ENCODE measurements at places on chromosomes 6 and 20.

- DNase-seq: no peak
These were observed 52.5 kb downstream of the ALDH5A1 start for GRCh38 chr6:24547243-24547642.

- DNase-seq: no peak
These were observed 118.0 kb upstream of the CD93 start for GRCh38 chr20:23203951-23204730.

DNA sequence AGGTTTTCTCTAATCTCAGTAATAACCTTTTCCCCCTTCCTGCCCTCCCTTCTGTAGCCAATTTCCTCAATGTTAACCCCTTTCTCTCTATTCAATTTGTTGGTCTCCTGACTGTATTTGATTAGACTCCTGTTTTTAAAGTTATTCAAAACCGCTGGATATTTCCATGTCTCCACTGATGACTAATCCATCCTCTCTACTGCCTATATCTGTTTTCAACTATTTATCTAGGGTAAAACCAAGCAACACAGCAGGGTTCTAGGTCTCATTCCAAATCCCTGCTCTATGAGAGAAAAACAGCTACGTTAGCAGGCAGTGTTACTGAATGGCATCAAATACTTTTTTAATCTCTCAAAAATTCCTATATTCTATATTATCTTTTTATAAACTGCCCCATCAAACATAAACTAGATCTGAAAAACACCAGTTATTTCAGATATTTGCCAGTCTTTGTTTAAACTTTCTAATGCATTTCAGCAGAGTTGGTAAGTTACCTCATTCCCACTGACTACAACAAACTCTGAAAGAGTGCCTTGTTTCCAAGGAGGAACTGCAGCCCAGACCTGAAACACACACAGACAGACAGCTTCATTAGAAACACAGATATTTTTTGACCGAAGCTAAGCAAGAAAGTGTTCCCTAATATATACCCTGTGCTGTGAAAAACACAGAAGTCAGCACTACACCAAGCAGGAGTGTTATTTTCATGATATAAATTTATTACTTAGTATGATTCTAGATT is 8.2 kb downstream of the RTN4IP1 start:
- DNase-seq: no peak

DNA sequence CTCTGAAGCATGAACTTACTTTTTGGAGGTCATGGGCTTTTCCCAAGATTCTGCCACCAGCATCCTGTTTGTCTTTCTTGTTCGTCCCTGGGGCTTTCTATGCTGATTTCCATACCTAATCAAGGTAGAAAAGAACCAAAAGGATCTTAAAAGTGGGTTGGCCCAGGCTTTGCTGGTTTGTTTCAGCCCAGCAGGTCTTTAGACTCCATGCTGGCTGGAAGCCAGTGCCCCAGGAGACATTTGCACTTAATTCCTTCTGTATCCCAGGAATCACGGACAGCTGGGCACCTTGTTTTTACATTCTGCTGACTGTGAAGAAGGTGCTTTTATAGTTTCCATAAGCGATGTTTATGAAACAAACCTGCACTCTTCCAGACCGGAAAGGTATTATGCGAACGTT is 195.9 kb downstream of the CDH4 start:
- no peak for DNase-seq

- peak; percentile 94 for DNase-seq
These were observed 25.4 kb upstream of the ASIP start for GRCh38 chr20:34215711-34216381.

DNA sequence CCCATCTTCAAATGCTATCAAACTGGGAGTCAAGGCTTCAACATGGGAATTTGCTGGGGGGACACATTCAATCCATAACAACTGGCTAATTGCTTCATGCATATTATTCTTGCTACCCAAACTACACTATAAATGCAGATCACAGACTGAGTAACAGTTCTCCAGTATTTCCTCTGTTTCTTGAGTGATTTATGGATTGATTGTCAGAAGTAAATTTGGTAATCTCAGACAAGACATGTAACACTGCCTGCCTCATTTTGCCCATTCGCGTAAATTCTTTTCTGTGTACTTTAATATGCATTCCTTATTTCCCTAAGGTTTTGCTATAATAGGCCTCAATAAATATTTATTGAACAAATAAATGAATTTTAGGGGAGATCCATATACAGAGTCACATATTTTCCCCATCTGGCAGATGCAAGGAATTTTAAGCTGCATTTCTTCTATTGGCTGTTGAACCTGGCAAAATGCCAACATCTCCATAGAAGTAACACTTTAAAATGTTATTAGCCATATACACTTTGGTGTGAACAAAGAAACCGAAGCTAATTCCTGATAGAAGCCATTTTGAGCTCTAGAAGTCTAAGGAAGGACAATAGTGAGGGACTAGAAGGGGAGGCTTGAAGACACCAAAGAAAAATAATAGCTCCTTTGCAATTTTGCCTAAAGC is 98.2 kb downstream of the QRSL1 start:
- DNase-seq: no peak

DNA sequence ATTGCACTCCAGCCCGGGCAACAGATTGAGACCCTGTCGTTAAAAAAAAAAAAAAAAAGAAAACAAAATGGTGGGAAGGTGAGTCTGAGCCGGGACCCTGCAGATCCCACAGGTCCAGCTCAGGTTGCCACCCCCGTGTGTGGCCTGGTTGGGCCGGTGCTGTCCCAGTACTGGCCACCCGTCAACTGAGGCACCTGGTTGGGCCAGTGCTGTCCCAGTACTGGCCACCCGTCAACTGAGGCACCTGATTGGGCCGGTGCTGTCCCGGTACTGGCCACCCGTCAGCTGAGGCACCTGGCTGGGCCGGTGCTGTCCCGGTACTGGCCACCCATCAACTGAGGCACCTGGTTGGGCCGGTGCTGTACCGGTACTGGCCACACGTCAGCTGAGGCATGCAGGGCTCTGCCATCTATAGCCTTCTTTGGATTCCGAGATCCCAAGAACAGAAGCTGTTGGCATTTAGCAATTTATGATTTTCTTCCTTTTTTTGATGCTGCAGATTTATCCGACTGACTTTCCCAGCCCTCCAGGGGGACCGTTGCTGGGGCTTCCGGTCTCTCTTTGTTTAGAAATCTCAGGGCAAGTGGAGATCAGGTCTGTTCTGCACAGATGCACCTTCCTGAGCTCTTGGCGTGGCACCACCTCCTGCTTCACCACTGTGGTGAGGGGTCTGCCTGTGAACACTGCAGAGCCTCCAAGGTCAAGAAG is 113.8 kb downstream of the SYCP2 start:
- DNase-seq: no peak

GRCh38 chr6:77879527-77879926 is 226.7 kb downstream of the MEI4 start:
- DNase-seq: no peak

DNA sequence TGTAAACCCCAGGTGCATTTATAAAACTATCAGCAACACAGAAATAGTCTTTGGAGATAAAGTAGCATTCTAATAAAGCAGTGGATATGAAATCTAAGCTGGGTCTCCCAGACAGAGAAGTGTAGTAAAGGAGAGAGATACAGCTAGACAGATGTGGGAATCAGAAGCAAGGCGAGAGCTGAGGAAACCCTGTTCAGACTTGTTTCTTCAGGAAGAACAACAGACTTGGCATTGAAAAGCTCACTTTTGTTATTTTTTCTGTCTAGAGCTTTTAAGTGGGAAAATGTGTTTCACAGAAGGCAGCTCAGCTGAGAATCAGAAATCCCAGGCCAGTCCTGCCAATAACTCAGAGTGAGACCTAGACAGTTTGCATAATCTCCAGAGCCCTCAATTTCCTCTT is 52.9 kb downstream of the SLC35B3 start:
- no peak for DNase-seq

- no peak for DNase-seq
These were observed 110.2 kb upstream of the ZNF184 start for GRCh38 chr6:27582928-27583725.

- no peak for DNase-seq
These were observed 176.7 kb upstream of the COL21A1 start for GRCh38 chr6:56424064-56424463.

DNA sequence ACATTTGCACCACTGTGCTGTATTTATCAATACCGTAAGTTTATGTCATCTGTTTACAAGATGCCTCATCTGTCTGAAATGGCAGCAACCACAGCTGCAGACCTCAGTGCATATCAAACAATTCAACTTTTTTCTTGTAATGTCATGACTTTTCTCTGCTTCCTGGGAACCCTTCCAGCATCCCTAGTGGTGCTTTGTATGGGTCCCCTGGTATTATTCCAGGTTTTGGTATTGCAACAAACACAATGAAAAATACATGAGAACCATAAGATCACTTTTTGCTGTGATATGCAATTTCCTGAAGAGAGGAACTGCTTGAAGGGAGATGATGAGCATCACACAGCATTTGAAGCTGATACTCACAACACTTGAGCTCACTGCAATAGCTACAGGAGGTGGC is 12.0 kb upstream of the TXNDC5 start:
- no peak for DNase-seq

- DNase-seq: peak; percentile 10
These were observed 136.3 kb upstream of the BACH2 start for GRCh38 chr6:90432937-90433336.

GRCh38 chr6:3088446-3088845 is 20.2 kb downstream of the RIPK1 start:
- DNase-seq: no peak

- no peak for DNase-seq
These were observed 85.7 kb downstream of the RFPL4B start for GRCh38 chr6:112432853-112433252.

DNA sequence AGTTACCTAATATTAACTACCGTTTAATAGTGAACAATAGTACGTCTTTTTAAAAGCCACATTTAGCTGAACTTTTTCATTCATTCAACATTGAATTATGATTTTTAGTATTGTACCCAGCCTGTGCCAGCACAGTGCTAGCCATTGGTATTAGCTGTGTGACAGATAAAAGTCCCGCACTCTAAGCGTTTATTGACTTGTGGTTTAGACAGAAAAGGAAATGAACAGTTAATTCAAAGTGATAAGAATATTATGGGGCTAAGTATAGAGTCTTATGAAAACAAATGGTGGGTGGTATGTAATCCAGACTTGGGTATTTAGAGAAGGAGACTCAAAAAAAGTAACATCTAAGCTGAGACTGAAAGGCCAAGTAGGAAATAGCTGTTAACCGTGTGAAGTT is 202.3 kb downstream of the RPS12 start:
- DNase-seq: no peak

GRCh38 chr20:57266291-57267157 is at the start of gene BMP7:
BMP7 (minus strand) TSS chr20:57266641; CDS start chr20:57266122, 519 bp downstream.
- DNase-seq: no peak

GRCh38 chr6:45850378-45851033 is 165.2 kb downstream of the CLIC5 start:
- DNase-seq: no peak

GRCh38 chr6:76587271-76587670 is 514.8 kb upstream of the IMPG1 start:
- DNase-seq: no peak

- DNase-seq: no peak
These were observed 198.8 kb upstream of the CDYL start for GRCh38 chr6:4577406-4577805.

GRCh38 chr6:35733633-35734032 is 3.2 kb upstream of the ARMC12 start:
- DNase-seq: no peak

GRCh38 chr20:23340524-23340923 is 10.1 kb upstream of the NXT1 start:
- DNase-seq: no peak

DNA sequence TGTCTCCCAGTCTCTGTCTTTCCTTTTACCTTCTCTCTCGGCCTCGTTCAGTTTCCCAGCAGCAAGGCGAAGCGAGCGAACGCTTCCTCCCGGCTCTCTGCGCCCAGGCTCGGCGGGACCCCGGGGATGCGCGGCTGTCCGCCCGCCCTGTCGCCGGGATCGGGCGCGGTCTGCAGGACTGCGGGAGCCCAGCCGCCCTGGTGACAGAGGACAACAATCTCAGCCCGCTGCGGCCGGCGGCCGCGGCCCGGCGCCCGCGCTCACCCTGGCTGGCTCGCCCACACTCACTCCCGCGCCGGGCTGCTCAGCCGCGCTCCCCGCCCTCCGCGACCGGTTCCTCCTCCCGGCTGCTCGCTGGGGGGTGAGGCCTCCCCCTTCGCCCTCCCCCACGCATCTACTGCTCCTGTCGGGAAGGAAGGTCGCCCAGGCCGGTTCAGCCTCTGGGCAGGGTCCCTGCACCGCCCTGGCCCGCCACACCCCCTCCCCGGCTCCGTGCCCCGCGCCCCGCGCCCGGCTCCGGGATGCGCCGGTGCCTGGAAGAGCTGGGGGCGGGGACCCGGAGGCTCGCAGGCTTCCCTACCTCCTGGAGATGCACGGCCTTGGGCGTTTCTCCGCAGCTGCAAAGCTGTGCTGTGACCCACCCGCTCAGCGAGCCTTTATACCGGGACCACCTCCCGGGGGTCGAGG is 410 bp downstream of the SYNE1 start:
- no peak for DNase-seq

DNA sequence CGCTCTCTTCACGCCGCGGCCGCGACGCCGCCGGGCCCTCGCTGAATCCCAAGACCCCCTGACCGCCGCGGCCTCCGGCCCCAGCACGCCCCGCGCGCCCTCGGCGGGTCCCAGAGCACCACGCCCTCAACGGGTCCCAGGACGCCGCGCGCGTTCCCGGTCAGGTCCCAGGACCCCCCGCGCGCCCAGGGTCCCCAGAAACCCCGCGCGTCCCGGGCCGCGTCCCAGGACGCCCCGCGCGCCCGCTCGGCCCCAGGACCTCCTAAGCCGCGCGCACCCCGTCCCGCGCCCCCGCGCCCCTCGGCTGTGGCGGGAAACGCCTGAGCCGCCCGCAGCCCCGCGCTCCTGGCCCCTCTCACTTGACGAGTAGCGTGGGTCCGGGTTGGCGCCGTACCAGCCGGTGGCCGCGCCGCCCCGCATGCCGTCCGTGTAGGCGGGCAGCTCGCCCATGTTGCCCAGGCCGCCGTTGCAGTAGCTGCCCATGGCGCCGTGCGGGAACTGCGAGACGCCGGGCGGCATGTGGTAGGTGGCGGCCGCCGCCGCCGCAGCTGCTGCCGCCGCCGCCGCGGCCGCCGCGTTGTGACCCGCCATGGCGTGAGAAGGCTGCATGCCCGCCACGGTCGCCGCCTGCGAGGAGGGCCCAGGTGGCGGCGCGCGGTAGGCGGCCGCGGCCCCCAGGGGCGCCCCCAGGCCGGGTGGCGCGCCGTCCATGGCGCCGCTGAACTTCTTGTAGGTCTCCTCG is 556 bp downstream of the NKX2-4 start:
- DNase-seq: no peak

DNA sequence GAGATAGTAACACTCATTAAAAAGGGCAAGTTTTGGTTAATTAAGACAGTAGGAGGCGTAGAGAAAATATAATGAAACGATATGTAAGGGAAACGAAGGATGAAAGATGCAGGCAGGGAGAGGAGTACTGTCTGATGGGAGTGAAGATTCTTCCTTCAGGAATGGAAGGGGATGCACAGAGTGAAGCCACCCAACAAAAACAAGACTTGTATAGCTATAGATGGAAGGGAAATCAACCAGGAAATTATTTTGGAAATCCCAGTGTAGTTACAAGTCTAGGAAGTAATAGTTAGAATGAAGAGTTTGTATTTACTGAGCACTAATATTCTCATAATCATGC is 19.7 kb upstream of the HLA-DRB1 start:
- no peak for DNase-seq

Measured in MM.1S (cell line).